ENCODE measurements at places on chromosomes 11 and 22. TPM values are rescaled to one million over a fixed set of nuclear protein-coding genes. Genes with fewer than 3 reads are reported as not detected.

The FGF19 gene
- polyA plus RNA-seq = not detected

The OR6T1 gene
- polyA plus RNA-seq = not detected

DNA sequence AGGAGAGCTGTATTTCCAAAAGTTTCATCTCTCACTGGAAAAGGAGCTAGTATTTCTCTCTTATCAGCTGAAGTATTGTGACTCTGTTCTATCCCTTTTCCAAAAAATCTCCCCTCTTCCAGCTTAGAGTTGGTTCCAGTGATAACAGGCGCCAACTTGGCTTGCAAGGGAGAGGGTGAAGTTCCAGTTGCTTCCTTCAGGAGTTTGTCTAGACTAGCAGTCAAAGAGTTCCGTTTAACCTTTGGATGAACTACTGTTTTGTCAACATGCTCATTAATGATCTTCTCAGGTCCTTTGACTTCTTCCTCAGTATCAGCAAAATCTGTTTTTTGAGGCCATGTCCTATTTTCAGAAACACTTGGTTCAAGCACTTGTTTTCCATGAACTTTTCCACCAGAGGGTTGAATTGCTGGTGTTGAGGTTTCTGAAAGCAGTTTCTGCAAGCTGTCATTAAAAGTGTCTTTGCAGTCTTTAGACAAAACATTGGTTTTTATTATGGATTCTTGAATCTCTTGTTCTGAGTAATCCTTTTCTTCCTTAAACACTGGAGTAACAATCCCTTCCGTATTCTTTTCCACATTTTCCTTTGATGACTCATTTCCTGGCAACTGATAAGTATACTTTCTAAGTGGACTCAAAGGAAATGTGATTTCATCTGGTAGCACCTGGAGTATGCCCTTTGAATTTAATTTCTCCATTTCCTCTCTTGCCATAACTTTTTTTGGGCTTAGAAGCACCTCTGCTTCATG, 39.7 kb upstream of the CCDC89 start:
- no peak overlapping the region for H3K4me3 ChIP-seq
- peaks cover 10% of the 10 kb centered on the region for H3K4me1 ChIP-seq
- peaks cover 3% of the 10 kb centered on the region for H3K36me3 ChIP-seq
- H3K27ac ChIP-seq = peak overlapping the region; percentile 84
- peak; percentile 97 for DNase-seq

GRCh38 chr11:12414611-12415010, 37.2 kb downstream of the PARVA start:
- no peaks in the 10 kb centered on the region for H3K36me3 ChIP-seq
- no peak for DNase-seq
- no peaks in the 10 kb centered on the region for H3K27me3 ChIP-seq
- no peak overlapping the region for H3K4me3 ChIP-seq

- H3K27ac ChIP-seq = no peak overlapping the region
- peak; percentile 58 for DNase-seq
- H3K4me3 ChIP-seq = no peak overlapping the region
These were observed 99.2 kb downstream of the STIM1 start for GRCh38 chr11:3954448-3955298.

GRCh38 chr22:44752285-44753188, at the start of gene ARHGAP8:
ARHGAP8 (plus strand) TSS chr22:44752575; CDS start chr22:44786528, 33,953 bp downstream.
- DNase-seq = no peak
- no peaks in the 10 kb centered on the region for H3K36me3 ChIP-seq
- peaks cover 12% of the 10 kb centered on the region for H3K27me3 ChIP-seq
- H3K27ac ChIP-seq = no peak within 1 kb of the TSS
- H3K4me3 ChIP-seq = no peak within 1 kb of the TSS

Data from IMR-90 (cell line).